ENCODE measurements at places on chromosomes 12 and 14.
A peak's percentile ranks its signal among the peaks of the same experiment; 100 is the strongest.

DNA sequence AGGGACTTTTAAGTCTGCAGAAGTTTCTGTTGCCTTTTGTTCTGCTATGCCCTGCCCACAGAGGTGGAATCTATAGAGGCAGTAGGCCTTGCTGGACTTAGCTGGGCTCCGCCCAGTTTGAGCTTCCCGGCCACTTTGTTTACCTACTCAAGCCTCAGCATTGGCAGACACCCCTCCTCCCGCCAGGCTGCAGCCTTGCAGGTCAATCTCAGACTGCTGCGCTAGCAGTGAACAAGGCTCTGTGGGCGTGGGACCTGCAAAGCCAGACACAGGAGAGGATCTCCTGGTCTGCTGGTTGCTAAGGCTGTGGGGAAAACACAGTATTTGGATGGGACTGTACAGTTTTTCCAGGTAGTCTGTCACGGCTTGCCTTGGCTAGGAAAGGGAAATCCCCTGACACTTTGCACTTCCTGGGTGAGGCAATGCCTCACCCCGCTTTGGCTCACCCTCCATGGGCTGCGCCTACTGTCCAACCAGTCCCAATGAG lies 43.7 kb downstream of the CCDC59 start:
- DNase-seq = no peak

GRCh38 chr14:76376878-76377734 lies 1.2 kb downstream of the ESRRB start:
- DNase-seq = no peak

DNA sequence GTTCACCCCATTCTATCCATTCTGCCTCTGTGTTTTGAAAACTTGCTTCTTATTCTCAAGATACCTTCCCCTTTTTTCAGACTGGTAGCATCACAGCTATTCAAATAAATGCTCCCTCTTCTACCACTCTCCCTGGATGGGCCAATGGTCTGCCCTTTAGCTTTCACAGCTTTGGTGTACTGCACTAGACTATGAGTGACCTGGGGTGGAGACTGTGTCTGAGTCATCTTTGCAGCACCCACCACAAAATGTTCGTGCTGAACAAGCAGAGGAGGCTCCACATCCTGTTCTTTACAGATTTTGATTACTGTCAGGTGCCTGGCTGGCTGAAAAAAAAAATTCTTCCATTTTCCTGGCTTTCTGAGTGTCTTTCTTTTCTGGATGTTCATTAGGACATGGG lies 1104.1 kb upstream of the TMEM132C start:
- no peak for DNase-seq

- DNase-seq = no peak
Measured at GRCh38 chr12:98893675-98894411, 248.8 kb downstream of the APAF1 start.

GRCh38 chr12:1457901-1458300 lies 136.5 kb downstream of the FBXL14 start:
- DNase-seq = no peak

DNA sequence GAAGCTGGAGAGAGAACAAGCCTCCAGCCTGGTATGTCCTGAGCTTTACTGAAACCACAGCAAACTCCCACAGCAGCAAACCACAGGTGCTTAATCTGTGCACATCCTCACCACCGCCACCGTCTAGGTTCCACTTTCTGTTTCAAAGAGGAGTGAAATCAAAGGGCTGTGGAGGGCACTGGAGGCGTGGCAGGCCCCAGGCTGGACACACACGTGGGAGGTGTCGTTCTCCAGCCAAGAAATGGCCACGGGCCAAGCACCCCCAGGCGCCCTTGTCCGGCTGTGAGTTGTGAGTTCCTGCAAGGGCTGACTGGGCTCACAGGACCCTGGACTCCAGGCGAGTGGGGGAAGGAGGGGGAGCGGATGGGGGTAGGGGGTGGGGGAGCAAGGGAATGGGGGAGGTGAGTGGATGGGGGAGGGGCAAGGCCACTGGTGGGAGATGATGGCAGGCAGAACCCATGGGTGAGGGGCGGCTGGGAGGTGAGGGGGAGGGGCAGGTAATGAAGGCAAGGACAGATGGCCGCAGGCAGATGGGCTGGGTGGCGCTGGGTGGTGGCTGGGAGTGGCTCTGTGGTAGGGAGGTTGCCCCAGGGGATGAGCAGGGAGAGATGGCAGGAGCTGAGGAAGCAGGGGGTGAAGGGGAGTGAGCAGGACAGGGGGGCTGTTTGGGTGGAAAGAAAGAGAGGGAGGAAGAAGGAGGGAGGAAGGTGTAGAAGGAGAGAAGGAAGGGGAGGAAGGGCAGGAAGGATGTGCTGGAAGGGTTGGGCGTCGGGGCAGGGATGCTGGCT lies 86.7 kb downstream of the NCOR2 start:
- DNase-seq = no peak

GRCh38 chr14:69643430-69644200 lies 32.2 kb downstream of the SUSD6 start:
- peak; percentile 83 for DNase-seq
